Transverse colon (tissue), 4 donors: ENCODE measurements at places on chromosomes 16 and 17. TPM values are rescaled to one million over a fixed set of nuclear protein-coding genes. Genes with fewer than 3 reads are reported as not detected.
A peak's percentile ranks its signal among the peaks of the same experiment; 100 is the strongest.

Gene NPIPA8
- not detected for total RNA-seq

- DNase-seq = no peak
- H3K27me3 ChIP-seq = no peaks in the 10 kb centered on the region
- no peak overlapping the region for H3K27ac ChIP-seq
- H3K4me3 ChIP-seq = no peak overlapping the region
- H3K36me3 ChIP-seq = no peaks in the 10 kb centered on the region
Observed at GRCh38 chr17:76197911-76198310, 42.4 kb downstream of the RNF157 start.

GRCh38 chr16:24046442-24046841 is 209.7 kb upstream of the CACNG3 start:
- H3K36me3 ChIP-seq = no peaks in the 10 kb centered on the region
- DNase-seq = no peak
- no peaks in the 10 kb centered on the region for H3K27me3 ChIP-seq
- no peak overlapping the region for H3K27ac ChIP-seq
- H3K4me1 ChIP-seq = no peaks in the 10 kb centered on the region

Gene CD300LB
- total RNA-seq = not detected

GRCh38 chr16:56935201-56935600 is 3.3 kb downstream of the HERPUD1 start:
- DNase-seq = no peak
- peak overlapping the region; percentile 5 for H3K4me3 ChIP-seq
- no peaks in the 10 kb centered on the region for H3K36me3 ChIP-seq

GRCh38 chr16:85458968-85459367 is 154.2 kb upstream of the GSE1 start:
- H3K27me3 ChIP-seq = peaks cover 23% of the 10 kb centered on the region
- DNase-seq = no peak
- H3K36me3 ChIP-seq = no peaks in the 10 kb centered on the region
- peak overlapping the region; percentile 54 for H3K27ac ChIP-seq
- H3K4me1 ChIP-seq = peaks cover 47% of the 10 kb centered on the region
- no peak overlapping the region for H3K4me3 ChIP-seq
